Stimulated activated CD8-positive, alpha-beta memory T cell treated with anti-CD3 and anti-CD28 coated beads, Interleukin-15, amount 100 ng/mL, for 24 hours (primary cell): ENCODE measurements at places on chromosomes 3 and 15.

- no peak for DNase-seq
Measured at GRCh38 chr3:119211193-119211592, 29.5 kb downstream of the B4GALT4 start.

DNA sequence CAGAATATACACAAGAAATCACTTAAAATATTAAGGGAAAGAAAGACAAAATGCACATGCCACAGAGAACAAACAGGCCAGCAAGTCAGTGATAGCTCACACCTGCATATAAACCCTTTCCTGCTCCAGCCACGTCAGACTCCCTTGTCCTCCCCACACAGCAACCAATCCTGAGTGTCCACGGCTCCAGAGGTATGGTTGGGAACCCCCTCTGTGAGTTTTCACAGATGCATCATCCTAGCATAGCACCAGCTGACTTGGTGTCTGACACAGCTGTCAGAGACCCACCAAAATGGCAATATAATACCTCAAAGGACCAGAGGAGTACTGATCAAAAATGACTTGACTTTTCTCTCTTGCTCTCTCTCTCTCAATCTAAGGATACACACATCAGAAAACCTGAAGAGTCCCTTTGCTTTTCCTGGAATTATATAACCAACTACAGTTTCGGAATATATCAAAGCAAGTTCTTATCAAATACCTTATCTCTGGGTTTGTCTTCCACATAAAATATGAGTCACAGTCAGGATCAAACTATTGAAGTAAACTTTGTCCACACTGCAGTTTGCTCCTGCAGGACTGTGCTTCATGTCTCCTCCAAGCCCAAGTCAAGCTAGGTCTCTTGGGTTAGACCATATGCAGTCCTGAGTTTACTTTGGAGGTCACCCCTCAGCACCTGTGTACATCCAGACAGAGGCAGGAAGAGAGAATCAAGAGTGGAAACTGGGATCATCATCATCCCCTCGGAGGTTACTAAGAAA lies 187.1 kb upstream of the THBS1 start:
- no peak for DNase-seq

DNA sequence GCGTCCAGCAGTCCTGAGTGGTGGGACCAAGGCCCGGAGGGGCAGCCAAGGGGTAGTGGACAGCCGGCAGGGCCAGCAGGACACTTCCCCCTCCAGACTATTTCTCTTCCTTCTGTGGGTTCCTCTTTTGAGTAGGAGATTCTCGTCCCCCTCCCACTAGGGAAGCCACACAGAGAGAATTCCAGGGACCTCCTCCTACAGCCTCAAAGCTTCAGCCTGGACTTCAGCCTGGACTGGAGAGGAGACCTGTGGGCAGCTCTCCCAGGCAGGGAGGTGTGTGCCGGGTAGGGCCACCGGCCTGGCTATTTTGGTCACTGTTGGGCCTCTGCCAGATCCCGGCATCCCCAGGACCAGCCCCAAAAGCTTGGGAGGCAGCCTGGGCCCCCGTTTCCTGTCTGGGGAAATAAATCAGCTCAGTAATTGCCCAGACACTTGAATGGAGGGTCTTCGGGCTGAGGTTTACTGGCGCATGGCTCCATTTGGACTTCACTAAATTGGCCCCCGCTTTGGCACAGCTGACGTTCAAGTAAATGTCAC lies 1.3 kb downstream of the SLC6A6 start:
- no peak for DNase-seq

DNA sequence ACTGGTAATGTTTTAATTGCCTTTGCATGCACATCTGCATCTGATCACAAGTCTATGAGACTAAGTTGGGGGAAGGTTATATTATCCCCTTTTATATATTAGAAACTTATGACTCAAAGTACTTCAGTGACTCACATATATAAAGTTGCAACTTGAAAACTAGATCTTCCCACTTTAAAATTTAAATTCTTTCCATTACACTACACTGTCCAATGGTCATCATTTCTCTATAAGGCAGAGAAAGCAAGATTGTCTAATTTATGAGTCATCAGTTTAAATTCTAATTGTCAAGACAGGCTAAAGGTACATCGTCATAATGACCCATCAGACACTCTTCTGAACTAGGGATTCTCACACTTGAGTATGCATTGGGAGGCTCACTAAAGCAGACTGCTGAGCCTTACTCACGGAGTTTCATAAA lies 37.9 kb downstream of the CPA3 start:
- DNase-seq = no peak

DNA sequence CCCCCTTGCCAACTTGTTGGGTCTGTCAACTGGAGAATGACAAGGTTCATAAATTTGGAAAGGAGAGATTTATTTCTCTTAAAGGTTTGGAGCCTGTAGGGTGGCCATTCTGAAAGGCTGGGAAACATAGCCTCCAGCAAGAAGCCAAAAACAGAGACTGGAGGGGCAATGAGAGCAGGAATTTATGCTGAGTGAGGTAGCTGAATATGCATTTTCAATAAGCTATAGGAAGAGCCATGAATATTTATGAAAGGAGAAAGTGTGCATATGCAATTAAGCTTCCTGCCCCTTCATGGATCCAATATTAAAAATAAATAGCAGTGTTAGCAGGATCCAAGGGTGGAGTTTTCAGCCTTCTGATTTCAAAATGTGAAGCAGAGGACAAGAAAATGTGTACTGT lies 306.1 kb upstream of the LRRC3B start:
- DNase-seq = no peak
